Stimulated activated CD4-positive, alpha-beta T cell treated with anti-CD3 and anti-CD28 coated beads, Interleukin-15, amount 100 ng/mL, for 1 hour (primary cell): ENCODE measurements at places on chromosomes 3 and 15.

- no peak for DNase-seq
Observed at GRCh38 chr15:90553248-90553745, 23.6 kb downstream of the CRTC3 start.

GRCh38 chr15:83671603-83672002 lies 17.7 kb downstream of the ADAMTSL3 start:
- no peak for DNase-seq

GRCh38 chr3:23762759-23763477 lies 42.8 kb upstream of the UBE2E1 start:
- no peak for DNase-seq

GRCh38 chr3:153195349-153195879 lies 33.4 kb downstream of the RAP2B start:
- DNase-seq = no peak

GRCh38 chr3:9676785-9677184 lies 26.8 kb upstream of the CPNE9 start:
- no peak for DNase-seq

DNA sequence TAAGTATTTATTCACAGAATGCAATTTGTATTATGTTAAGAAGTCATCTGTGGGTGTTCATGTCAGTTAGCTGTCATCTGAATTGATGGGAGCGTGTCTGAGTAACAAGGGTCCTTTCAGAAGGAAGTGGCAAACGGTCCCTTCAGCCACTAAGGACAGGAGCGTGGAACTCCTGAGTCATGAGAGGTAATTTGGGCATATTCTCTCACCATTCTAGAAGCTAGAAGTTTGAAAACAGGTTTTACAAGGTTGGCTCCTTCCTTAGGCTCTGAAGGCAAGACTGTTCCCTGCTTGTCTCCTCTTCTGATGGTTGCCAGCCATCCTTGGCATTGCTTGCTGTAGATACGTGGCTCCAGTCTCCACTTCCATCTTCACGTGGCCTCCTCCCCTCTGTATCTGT lies 19.7 kb downstream of the ABHD2 start:
- DNase-seq = no peak

DNA sequence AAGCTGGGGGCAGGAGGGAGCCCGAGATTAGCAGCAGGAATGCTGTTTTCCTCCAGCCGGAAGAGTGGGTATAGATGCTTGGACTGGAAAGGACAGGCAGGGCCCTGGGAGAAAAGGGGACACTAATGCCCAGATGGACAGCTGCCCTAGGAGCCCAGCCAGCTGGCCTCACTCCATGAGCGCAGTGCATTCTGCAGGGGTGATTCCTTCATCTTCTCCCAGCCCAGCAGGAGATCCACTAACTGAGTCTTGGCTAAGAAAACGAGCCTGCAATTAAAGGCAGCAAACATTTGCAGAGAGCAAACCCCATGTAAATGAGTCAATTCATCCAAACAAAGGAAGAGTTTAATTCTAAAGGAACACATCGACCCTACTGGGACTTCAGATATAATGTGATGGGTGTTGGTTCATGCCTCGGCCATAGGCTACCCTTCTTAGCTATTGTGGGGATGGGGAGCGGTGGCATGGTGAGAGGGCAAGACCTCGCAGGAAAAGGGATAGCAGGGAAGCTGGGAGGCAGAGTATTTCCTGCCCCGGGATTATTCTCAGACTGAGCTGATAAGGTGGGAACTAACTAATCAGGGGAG lies 13.3 kb upstream of the MINAR1 start:
- no peak for DNase-seq

DNA sequence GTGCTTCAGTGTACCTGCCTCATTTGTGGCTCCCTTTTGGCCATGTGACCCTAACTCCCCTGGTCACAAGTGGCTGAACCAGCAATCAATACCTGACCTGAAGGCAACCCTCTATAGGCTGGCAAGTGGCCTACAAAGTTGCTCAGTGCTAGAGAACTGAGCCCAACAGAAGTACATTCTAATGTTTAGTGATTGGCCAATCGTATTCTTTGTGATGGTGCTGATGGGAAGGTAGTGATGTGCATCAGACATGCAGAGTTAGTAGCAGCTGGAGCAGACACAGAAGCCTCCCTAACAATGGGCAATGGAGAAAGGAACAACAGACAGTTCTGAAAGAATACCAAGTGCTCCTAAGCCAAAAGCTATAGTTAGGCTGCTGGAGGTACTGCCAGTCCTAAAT lies 10.4 kb upstream of the ATOSA start:
- DNase-seq = no peak

GRCh38 chr3:40988468-40988867 lies 210.8 kb upstream of the CTNNB1 start:
- DNase-seq = no peak

GRCh38 chr3:36561601-36562000 lies 181.3 kb downstream of the STAC start:
- no peak for DNase-seq

DNA sequence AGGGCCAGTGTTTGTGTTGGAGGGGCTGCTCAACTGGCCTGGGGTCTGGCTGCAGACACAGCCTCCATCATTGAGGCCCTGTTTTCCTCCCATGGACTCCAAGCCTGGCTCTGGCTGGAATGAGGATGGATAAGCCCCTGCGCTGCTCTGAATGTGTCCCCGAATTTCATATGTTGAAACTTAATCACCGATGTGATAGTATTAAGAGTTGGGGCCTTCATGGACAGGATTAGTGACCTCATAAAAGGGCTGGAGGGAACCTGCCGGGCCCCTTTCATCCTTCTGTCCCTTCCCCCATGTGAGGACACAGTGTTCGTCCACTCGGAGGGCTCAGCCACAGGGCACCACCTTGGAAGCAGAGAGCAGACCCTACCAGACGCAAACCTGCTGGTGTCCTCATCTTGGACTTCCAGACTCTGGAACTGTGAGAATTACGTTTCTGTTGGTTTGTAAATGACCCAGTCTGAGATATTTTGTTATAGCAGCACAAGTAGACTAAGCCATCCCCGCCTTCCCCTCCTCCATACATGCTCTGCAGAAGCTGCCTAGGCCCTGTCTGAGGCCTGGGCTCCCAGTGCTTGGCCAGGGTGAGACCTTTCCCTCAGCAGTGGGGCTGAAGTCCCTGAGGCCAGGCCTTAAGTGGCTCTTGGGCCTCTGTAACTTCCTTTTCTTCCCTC lies 3.8 kb upstream of the LCTL start:
- DNase-seq = no peak

DNA sequence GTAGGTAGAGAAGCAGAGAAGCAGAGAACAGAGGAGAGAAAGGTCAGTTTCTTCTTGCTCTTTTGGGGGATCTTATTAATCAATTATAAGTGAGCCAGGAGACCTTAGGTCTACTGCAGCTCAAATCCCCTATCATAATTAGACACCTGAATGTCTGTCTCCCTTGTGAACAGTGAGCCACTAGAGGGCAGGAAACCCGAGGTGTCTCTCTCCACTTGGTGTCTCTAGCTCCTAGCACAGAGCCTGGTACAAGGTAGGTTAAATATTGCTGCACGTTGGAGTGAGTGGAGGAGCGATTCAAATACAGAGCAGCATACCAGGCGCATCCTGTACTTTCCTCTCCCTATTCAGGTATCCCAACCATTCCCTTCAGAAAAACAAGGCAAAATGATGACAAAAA lies 2.0 kb upstream of the ST8SIA2 start:
- no peak for DNase-seq
